ENCODE measurements at places on chromosomes 4 and X. TPM values are rescaled to one million over a fixed set of nuclear protein-coding genes. Genes with fewer than 3 reads are reported as not detected.

Gene KLHL4
- not detected for total RNA-seq

Gene REELD1
- total RNA-seq: 0.89 TPM

Gene ENPEP
- total RNA-seq: not detected

Gene ATOH1
- total RNA-seq: not detected

Gene TXK
- total RNA-seq: 117 TPM

Gene ADH6
- total RNA-seq: not detected

Gene RAB33A
- total RNA-seq: 2.9 TPM

Gene SSX4
- not detected for total RNA-seq

Gene HSFX4
- not detected for total RNA-seq

DNA sequence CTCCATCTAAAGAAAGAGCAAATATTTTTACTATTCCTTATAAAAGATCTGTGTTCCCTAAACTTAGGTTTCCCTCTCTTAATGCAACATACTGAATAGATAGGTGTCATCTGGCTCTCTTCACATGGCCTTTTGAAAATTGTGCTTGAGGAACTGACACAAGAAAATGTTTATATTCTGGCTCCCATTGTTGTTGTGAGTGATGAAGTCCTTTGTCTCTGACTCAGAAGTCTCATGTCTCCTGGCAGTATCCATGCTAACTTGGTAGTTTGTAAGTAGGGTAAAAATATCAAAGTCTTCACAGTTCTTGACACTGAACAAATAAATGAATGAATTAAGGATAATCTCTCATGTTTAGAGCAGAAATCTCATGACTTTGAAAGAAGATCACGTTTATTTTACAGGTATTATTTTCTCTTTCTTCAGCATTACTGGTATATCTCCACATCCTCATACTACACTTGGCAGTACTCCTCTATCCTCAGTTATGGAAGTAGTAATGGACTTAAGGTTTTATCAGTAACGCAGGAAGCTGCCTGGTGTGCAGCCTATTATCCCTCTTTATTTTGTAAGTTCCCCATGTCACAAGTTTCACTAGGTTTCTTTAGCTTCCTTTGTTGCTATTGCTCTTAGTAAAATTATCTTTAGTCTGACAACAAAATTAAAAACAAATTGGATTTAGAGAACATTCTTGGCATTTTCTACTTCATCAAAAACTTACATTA lies 14.2 kb upstream of the PABPC4L start:
- no peak for DNase-seq

- no peak for DNase-seq
Observed at GRCh38 chr4:139582044-139582443, 26.0 kb upstream of the SETD7 start.

GRCh38 chrX:150088042-150088441 lies 149.8 kb upstream of the EOLA2 start:
- DNase-seq: no peak

- DNase-seq: no peak
Observed at GRCh38 chr4:54226404-54227255, 2.5 kb upstream of the PDGFRA start.

GRCh38 chr4:148704291-148704690 lies 262.1 kb upstream of the NR3C2 start:
- no peak for DNase-seq

DNA sequence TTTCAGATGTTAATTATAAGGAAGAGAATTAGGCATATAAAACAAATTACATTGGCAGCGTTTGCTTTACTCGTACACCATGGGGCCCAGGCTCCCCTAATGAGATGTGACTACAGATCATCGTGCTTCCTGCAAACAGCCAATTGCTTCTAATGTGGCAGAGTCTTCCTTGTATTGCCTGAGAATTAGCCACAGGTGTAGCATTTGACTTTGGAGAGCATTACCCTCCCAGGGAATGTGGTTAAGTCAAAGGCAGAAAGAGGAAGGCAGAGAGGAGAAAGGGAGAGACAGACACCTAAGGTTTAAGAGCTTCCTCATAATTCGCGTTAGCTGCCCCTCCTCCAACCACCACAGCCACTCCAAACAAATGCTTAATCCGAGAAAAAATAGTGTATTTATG lies 97.0 kb downstream of the MID1IP1 start:
- DNase-seq: peak; percentile 1

DNA sequence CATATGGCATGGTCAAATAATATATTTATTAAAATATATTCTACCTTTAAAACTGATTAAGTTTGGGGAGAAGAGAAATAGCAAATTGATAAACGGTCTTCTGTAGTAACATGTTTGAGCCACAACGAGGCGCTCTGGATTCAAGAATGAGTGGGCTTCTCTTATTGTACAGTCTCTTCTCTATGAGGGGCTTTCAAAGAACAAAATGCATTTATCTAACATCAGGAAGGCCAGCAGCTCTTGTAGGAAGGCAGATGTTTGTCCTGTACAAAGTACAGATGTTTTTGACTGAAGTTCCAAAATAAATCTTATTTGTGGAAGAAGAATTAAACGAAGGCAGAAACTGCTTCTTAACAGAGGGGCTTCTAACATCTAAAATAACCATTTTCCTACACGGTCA lies 153.6 kb downstream of the RASL11B start:
- DNase-seq: no peak

DNA sequence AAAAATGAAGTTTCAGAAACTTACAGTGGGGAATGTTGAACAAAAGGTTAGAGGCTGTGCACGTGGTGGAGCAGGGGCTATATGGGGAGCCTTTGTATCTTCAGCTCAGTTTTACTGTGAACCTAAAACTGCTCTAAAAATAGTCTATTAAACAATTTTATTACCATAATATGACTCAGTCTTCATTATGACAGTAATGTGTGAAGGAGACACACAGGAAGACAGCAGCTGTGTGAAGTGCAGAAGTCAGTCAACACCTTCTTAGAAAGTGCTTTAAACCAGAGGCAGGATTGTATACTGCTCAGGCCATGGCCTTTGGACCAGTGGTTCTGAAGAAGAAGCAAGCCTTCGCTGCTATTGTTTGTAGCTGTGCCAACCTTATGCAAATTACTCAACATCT lies 89.7 kb downstream of the ARHGAP10 start:
- DNase-seq: no peak

DNA sequence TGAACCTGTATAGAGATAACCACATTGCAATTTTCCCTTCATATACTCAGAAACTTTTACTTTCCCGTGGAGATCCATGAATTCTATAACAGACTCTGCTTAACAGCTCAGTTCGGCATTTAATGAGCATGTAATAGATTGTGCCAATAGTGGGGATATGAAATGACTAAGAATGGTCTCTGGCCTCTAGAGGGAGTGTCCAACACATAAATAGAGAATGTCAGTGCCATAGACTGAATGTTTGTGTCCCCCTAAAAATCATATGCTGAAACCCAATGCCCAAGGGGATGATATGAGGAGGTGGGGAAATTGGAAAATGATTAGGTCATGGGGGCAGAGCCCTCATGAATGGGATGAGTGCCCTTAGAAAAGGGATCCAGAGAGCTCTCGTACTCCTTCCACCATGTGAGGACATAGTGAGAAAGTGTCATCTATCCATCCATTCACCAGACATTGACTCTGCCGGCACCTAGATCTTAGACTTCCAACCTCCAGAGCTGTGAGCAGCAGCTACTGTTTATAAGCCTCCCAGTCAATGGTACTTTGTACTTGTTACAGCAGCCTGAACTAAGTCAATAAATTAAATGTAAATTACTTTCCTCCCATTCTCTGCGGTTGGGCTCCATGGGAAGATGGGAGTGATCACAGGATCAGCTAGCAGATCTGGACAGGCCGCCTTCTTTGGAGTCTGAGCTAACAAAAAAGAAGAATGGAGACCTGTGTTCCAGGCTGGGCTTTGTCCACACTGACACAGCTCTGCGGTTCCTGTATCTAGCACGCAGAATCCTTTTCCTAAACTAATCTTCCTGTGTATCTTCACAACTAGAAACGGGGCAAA lies 28.1 kb upstream of the HPSE start:
- no peak for DNase-seq

DNA sequence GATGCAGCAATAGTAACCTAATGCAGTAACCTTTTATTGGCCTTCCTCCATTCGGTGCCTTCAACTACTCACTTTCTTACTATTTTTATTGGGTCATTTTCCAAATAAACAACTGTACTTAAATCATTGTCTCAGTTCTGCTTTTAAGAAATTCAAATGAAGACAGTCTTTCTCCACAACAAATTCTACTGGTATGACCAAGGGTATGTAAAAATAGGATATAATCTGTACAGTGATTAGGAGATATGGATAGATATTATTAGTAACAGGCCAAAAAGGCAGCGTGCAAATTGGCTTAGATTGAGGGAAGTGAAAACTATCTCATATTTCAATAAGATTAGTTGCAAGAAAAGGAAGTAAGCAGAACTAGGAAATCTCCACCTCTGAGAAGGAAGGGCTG lies 177.4 kb upstream of the PPP1R2C start:
- no peak for DNase-seq

- DNase-seq: no peak
Observed at GRCh38 chrX:20906571-20906970, 467.6 kb upstream of the CNKSR2 start.

DNA sequence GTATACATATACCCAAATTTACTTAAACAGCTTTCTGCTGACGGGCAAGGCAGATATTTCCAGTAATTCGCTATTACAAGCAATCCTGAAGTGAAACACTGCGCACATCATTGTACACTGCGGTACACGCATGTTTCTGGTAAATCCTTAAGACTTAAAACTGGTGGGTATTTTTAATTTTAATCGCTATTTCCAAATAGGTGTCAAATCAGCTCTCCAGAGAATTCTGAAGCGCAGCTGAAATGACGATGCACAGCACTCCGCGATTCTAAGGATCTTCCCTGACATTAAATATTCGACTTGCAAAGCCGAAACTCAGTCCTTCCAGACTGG lies 361 bp downstream of the TMEM128 start:
- no peak for DNase-seq

DNA sequence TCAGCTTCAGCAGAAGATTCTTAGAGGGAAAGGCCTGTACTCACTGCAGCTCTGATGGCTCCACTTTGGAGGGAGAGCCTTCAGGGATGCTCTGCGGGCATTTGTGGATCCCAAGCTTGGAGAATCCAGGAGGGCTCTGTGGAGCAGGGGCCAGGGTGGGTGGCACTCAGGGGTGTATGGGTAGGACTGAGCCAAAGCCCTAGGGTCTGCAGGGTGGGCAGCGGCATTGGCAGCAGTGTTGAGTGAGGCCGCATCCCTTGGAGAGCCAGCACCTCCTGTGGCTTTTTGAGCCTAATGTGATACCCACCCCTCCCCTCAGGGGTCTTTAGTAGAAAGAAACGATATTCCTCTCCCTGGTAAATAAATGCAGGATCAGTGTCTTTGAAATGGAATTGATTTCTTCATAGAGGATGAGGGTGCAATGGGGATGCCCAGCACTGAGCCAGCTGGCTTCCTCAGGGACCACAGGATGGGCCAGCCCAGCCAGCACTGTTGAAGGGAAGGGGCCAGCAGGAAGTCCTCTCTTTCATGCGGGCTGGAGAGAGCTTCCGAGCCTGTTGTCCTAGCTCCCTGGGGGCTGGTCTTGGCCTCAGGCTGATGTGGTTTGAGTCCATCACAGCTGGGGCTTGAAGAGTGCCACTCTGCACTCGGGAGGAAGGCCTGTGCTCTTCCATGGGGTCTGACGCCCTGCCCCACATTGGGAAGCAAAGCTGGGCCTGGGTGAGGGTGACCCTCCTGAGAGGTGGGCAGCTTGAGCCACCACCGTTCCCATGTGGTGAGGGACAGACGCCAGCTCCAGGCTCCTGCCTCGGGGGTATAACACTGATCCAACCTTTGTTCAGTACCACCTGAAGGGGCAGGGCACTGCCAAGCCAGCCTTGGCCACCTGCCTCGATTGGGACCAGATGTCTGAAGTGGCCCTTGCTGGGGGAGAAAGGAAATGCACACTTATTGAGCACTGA lies 49.5 kb downstream of the PSAPL1 start:
- DNase-seq: no peak

DNA sequence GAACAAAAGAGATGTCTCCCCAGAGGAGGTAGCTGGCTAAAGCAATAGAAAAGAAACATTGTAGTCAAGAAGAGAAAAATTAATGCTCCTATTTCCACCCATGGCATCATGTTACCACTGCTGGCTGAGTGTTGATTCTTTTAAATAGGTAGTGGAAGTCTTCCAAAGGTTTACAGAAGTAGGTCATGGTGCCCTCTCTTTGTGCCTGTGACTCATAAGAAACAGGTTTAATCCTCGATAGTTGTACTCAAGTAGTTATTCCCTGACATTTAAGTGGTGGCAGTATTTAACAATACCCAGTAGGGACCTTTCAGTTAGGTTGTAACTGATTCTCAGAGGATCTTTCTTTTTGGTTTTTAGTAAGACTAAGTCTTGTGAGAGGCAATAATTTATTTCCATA lies 247.8 kb downstream of the TEX13A start:
- no peak for DNase-seq

DNA sequence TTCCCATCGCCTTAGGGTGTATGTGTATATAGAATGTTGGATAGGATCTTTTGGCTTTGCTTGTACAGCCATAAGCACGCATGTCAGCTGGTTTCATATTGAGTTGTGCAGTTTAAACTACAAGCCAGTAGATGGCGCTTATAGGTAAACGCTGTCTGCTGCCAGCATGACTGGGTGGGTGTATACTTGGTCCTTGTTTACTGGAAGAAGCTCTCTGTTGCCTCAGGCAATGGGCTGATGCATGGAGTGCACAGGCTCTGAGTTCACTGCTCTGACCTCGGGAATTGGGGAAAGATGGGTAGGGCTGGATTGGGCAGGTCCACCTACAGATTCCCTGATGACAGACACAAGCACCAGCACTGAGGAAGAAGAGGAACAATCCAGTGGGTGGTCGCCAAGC lies 831.5 kb downstream of the STIM2 start:
- no peak for DNase-seq

DNA sequence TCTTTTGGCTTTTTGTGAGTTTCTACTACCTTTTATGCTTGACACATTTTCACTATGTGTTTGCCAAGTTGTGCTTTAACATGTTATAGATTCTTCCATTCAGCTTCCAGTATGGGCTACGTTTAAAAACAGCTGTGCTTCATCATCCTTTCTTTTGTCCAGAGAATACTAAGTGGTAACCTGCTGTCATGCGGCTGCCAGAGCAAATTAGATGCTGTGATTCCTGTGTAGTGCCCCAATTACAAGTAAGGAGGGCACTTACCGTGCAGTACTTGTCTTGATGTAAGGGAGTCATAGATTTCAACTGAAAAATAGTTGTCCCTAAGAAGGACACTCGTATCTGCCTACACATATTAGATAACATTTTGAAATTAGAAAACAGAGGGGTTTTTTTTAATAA lies 531.8 kb upstream of the GALNTL6 start:
- DNase-seq: no peak

DNA sequence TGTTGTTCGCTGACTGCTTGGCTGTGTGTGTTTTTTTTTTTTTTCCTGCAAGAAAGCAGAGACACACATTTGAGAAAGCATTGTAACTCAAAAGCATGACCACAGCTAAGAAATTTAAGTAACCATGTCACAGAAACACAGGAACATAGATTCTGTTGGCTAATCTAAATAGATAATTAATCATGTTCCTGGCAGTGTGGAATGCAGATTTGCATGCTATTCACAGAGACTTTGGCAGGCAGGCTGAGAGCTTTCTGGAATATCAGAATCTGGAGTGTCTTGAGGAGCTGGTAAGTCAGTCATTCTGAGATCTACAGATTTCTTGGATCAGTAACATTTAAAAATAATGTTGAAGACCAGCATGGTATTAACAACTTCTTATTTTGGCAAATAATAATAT lies 33.2 kb upstream of the SMS start:
- no peak for DNase-seq

- DNase-seq: no peak
Observed at GRCh38 chr4:141801558-141801957, 165.2 kb downstream of the IL15 start.

Data from naive thymus-derived CD4-positive, alpha-beta T cell (primary cell).